ENCODE measurements at places on chromosomes 6 and 20.

- DNase-seq, result no peak
Measured at GRCh38 chr6:89562093-89562973, 76.2 kb downstream of the LYRM2 start.

GRCh38 chr6:2982426-2983117 is 11.2 kb upstream of the SERPINB6 start:
- DNase-seq, result no peak

- peak; percentile 89 for DNase-seq
Measured at GRCh38 chr20:23048283-23049200, 930 bp downstream of the THBD start.

DNA sequence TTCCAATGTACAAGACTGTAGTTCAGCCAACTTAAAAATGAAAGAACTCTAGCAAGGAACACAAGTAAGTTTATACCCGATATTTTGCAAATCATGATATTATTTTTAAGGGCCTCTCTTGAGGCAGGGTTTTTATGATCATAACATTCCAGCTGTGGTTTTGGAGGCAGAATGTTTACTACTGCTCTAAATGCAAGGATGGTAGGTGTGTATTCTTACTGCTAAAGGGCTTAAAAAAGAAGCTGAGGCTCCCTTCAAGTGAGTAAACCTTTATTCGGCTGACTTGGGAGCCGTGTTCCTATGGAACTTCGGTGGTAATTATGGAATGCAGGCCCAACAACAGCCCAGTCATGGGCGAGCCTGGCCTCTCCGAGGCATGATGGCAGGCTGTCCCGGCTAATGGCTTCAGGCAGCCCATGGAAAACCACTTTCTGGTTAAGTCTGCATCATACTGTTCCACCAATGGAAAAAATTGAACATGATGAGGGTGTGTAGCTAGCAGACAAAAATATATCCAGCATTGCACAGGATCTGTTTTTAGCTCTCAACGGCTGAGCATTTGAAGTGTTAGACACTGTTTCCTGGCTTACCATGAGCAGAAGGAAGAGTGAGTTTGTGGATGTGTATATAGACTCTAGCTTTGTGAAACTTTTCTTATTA is 111.5 kb downstream of the TIAM2 start:
- DNase-seq, result no peak

- DNase-seq, result no peak
Measured at GRCh38 chr20:43379239-43379917, 78.3 kb upstream of the SRSF6 start.

GRCh38 chr6:139375226-139376016 is 973 bp upstream of the CITED2 start:
- peak; percentile 100 for DNase-seq

- DNase-seq, result no peak
Measured at GRCh38 chr6:164322533-164322932, 908.0 kb downstream of the QKI start.

DNA sequence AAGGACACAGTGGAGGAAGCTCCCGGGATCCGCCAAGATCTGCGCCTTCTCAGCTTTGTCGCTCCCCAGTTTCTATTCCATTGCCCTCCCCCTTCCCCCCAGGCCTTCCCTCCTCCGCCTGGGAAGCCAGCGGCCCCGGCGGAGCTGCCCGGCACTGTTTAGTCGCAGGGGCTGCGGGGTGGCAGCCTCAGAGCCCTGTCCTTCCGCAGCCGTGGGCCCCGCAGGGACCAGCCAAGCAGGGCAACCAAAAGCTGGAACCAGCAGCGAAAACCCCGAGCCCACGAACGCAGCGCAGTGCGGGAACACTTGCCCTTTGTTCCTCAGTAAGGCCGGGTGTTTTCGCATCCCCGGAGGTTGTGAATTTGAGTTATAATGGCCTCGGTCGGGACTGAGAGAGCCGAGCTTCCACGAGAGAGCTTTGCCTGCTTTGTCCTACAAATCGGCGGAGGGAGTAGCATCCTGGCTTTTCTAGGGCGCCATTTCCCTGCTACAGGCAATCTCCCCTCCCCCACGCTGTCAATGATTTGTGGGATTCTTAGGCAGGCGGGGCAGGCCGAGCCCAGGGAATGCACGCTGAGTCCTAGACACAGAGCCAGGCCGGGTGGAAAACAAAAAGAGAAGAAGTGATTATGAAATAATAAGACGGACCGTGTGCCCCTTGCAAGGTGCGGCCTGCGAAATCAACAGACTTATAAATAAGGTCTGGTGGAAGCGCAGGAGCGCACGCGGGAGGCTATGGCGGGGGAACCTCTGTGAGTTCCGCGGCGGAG is 4.0 kb upstream of the TUBB2B start:
- DNase-seq, result no peak

DNA sequence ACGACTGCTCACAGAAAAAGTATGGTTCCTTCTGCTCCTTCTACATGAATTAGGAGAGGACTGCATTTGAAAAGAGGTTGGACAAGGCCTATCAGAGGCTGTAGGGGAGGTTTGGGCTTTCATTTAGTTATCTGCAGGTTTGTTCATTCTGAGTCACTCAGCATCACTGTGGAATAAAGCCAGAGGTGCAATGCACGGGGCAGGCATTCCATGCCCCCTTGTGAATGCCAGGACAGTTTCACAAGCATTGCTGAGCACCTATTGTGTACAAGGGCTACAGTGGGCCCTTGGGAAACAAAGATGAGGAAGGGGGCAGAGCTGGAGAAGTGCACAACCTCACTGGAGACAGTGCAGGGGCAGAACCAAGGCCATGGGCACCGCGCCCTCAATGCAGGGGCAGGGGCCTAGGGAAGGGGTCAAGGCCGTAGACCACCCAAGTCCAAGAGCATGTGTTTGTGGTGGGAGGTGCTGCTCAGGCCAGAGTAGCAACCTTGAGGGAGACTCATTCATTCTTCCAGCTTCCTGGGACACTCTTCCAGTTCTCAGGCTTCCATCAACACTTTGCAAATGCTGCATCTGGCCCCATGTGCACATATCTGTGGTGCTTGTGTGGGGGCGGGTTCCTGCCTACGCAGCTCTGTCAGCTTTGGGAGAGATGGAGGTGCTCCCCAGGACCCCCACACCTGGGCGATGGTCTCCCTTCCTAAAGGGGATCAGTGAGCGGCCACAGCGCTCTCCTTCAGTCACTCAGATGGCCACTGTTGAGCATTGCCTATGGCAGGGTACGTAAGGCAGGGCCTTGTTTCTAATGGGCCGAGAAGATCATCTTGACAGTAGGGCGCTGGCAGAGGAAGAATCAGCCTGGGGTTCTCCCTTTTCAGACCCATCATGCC is 204.5 kb downstream of the SYNDIG1 start:
- no peak for DNase-seq

GRCh38 chr6:87544474-87544735 is 45.4 kb downstream of the RARS2 start:
- DNase-seq, result no peak

DNA sequence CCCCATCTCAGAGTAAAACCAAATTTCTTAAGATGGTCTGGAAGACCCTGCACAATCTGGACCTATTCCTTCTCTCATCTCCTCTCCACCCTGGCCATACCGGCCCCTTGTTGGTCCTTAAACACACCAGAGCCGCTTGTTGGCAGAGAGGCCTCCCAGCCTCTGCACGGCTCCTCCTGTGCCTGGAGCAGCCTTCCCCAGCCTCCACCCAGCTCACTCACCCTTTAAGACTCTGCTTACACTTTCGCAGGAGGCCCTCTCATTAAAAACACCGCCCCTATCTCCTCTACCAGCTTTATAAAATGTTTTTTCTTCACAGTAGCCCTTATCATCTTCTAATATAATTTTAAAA is 49.8 kb downstream of the BANF2 start:
- DNase-seq, result no peak

DNA sequence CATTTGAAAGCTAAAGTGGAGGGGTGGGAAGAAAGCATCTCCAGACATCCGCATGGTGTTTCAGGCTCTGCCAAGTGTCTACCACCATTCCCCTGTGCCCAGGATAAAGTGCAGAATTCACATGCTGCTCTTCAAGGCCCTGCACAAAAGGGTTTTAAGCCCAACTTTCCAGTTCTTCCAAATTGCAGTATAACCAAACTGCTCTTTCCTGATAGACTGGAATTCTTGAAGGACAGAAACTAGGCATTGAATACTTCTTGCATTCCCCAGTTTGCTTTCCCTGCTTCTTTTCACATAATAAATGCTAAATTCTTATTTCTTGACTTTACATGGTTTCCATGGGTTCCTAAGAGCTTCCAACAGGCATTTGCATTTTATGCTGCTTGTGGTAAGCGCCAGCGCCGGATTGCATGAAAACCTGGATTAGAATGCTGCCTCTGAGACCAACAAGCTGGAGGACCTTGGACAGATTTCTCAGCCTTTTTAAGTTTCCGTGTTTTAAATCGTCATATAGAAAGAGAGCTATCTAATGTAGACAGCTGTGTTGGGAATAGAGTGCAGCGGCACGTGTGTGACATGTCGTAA is 7.9 kb downstream of the SOX4 start:
- DNase-seq, result no peak

DNA sequence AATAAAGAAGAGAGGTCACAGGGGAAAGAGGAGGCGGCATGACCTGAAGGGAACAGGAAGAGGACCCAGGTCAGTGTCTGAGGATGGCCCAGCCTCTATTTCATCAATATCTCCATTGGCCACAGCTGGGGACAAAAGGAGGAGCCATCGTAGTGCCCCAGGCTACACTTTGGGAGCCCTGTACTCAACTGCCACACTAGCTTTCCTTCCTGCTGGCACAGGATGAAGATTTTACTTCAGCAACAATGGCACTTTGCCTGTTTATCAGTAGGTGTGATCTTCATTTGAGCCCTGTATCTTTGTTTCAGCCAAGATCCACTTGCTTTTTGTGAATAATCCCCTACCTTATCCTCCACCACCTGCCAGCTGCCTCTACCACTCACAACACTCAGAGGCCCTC is 35.4 kb upstream of the RCAN2 start:
- no peak for DNase-seq

- no peak for DNase-seq
Measured at GRCh38 chr20:1686151-1686748, 28.7 kb upstream of the SIRPG start.

DNA sequence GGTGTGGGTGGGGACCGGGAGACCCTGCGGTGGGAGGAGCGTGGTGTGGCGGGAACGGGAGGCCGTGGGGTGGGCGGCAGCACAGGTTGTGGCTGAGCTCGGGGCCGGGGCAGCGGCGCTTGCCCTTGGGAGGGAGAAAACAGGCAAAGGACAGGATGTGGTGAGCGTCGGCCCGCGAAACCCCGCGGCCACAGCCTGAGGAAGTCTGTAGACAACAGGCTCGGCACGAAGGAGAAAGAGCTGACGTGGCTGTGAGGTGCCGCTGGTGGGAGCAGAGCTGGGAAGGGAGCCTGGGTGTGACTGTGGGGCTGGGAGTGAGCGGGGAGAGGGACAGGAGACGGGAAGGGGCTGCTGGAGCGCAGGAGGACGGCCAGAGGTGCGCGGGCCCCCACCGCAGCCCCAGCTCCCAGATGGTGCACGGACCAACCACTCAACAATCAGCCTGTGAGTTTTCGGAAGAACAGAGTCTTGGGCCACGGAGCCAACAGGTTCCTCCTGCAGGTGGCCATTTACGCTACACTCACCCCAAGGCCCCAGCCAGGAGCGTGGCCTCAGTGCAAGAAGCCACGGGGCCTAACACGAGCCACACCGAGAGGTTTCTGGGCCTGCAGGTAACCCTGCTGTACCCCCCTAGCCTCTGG is 202.8 kb downstream of the DLL1 start:
- DNase-seq, result peak; percentile 97

GRCh38 chr6:111250791-111251354 is 163.6 kb downstream of the SLC16A10 start:
- no peak for DNase-seq

GRCh38 chr20:37737826-37738420 is 44.1 kb downstream of the CTNNBL1 start:
- DNase-seq, result peak; percentile 32

GRCh38 chr6:160992061-160992979 is 751 bp downstream of the MAP3K4 start:
- DNase-seq, result peak; percentile 87

- peak; percentile 35 for DNase-seq
Measured at GRCh38 chr20:58482416-58482815, 32.8 kb downstream of the APCDD1L start.

DNA sequence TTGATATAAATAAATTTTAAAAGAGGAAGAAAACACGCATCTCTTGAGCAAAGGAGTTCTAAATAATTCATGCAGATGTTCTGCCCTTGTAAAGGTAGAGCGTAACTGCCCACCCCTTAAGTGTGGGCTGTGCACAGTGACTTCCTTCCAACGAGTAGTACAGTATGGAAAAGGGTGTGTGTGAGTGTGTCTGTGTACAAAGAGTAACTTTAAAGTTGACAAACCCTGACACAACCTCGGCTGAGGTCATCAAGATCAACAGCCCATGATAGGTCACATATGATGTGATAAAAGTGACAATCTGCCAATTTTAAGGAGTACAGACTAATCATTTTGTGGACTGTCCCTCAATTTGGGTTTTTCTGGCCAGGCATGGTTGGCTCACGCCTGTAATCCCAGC is 225.7 kb downstream of the ATXN1 start:
- no peak for DNase-seq

GRCh38 chr6:105545947-105546731 is 143.3 kb upstream of the PREP start:
- DNase-seq, result no peak

- DNase-seq, result peak; percentile 76
Measured at GRCh38 chr20:3423126-3423525, 15.7 kb upstream of the DNAAF9 start.

DNA sequence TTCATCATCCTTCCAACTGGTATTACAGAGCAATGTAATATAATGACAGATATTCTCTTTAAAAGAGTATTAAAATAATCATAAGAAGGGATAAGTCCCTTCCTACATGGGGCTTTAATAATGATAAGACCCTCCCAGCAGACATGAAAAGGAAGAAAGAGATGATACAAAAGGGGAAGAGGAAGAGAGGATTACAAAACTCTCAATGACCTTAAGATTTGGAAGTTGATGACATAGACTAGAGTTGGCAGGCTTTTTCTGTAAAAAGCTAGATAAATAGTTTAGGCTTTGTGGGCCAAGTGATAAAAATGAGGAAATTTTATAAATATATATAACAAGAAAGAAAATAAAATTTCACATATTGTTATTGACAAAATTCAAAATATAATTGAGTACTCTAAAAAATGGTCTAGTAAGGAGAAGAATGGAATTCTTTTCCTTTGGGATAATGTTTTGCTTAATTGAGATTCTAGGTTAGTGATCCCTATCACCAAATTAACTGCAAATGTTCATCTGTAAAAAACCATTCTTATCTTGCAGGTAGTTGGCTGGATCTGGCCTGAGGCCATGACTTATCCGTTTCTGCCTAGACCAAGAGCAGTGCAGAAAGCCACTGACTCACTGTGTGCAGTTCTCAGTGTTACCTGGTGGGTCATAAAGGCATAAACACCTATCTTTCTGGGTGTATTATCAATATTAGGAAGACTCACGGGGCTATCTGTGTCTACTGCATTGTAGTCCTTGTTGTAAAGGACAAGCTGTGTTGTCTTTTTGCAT is 11.0 kb downstream of the RIPOR2 start:
- DNase-seq, result no peak
